ENCODE measurements at places on chromosomes 7 and 10. TPM values are rescaled to one million over a fixed set of nuclear protein-coding genes. Genes with fewer than 3 reads are reported as not detected.

The GJD4 gene
- not detected for total RNA-seq

The HMX3 gene
- total RNA-seq, result 10.8 TPM

The IQUB gene
- 0.08 TPM for total RNA-seq

DNA sequence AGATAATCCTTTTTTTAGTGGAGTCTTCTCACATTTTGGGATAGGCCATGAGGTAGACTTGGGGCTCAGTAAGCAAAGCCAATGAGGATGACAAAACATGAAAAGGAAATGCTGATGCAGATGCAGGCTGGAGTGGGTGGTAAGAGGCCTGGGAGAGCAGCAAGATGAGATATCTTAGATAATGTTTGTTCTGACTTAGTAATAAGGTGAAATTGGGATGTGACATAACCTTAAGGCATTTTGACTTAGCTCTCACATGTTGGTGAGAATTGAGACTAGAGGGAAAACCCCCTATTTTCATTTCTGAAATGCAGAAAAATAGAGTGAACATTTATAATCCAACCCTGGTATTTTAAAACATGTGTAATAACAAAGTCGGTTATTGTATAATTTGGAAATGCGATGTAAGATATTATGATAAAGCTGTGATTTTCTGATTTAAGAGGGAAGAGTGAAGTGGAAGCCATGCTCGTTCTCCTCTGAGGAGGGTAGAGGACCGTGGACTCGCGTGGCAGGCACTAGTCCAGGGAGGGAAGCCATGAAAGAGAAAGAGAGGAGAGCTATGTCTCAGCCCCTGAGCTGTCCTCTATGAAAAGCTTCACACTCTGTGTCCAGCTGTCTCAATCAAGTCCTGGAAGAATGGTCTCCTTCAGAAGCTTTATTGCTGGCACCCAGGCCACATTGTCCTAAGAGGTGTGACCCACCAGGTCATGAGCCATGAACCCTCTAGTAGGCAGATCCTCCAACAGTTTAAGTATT lies 57.3 kb downstream of the ST7 start:
- no peak overlapping the region for H3K4me3 ChIP-seq
- H3K4me1 ChIP-seq, result peaks cover 29% of the 10 kb centered on the region
- H3K27ac ChIP-seq, result no peak overlapping the region
- no peak for DNase-seq
- no peaks in the 10 kb centered on the region for H3K27me3 ChIP-seq
- no peaks in the 10 kb centered on the region for H3K36me3 ChIP-seq

DNA sequence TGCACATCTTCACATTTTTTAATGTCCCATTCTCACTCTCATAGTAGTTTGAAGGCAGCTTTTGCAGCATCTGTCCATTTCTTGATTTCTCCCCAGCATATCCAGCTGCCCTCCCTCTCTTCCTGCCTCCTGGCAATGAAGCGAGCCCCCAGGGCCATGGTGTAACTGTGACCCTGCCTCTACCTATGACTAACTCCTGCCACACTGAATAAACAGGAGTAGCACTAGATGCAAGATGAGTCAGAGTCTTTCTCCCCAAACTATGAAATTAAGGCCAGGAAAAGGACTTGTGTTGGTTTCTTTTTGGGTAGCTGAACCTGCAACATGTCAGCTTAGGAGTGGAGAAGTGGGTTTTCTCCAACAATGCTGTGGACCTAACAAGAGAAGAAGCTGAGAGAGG lies 329.0 kb downstream of the RNLS start:
- no peak overlapping the region for H3K4me3 ChIP-seq
- H3K27me3 ChIP-seq, result no peaks in the 10 kb centered on the region
- DNase-seq, result peak; percentile 52
- peaks cover 13% of the 10 kb centered on the region for H3K4me1 ChIP-seq
- no peak overlapping the region for H3K27ac ChIP-seq
- no peaks in the 10 kb centered on the region for H3K36me3 ChIP-seq

- no peak overlapping the region for H3K27ac ChIP-seq
- no peaks in the 10 kb centered on the region for H3K4me1 ChIP-seq
- no peaks in the 10 kb centered on the region for H3K36me3 ChIP-seq
- no peak for DNase-seq
- no peaks in the 10 kb centered on the region for H3K27me3 ChIP-seq
These were observed 175.6 kb downstream of the PLXNA4 start for GRCh38 chr7:132400561-132401142.

- H3K4me3 ChIP-seq, result no peak overlapping the region
- H3K27ac ChIP-seq, result no peak overlapping the region
- H3K27me3 ChIP-seq, result no peaks in the 10 kb centered on the region
- DNase-seq, result no peak
- no peaks in the 10 kb centered on the region for H3K36me3 ChIP-seq
These were observed 18.8 kb upstream of the MDFIC start for GRCh38 chr7:114903131-114903530.

- H3K4me1 ChIP-seq, result peaks cover 15% of the 10 kb centered on the region
- no peak overlapping the region for H3K4me3 ChIP-seq
These were observed 15.8 kb upstream of the LYZL2 start for GRCh38 chr10:30645340-30645827.
